ENCODE measurements at places on chromosomes 2 and 18. TPM values are rescaled to one million over a fixed set of nuclear protein-coding genes. Genes with fewer than 3 reads are reported as not detected.

DNA sequence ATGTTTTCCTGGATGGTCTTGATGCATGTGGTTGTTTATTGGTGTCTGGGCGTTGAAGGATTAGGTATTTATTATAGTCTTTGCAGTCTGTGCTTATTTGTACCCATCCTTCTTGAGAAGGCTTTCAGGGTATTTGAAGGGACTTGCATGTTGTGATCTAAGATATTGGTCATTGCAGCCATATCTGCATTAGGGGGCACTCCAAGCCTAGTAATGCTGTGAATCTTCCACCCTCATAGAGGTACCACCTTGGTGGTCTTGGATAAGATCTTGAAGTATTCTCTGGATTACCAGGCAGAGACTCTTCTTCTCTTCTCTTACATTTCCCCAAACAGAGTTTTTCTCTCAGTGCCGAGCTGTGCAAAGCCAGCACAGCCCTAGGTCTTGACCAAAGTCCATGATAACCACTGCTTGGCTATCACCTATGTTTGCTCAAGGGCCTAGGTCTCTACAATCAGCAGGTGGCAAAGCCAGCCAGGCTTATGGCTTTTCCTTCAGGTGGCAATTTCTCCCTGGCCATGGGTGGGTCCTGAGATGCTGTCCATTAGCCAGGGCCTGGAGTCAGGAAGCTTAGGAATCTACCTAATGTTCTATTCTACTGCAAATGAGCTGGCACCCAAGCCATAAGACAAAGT lies 15.4 kb upstream of the PPP1R1C start:
- no peak for DNase-seq

DNA sequence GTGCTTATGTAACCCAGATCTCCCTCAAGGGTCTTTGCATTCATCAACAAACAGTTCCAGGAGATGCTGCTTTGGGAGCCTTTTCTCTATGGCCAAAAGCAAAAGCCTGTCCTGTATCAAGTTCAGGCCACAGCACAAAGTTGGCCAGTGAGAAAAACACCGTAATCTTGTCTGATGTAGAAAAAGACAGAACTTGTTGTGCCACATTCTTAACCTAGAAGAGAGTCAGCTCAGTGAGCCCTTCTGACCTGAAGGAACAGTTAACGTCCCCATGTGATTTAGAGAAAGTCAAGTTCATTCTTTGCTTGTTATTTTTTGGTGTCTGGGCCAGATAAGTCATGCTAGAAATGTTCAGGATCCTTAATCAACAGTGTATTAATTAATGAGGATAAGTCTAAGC lies 7.8 kb upstream of the CNDP1 start:
- no peak for DNase-seq

DNA sequence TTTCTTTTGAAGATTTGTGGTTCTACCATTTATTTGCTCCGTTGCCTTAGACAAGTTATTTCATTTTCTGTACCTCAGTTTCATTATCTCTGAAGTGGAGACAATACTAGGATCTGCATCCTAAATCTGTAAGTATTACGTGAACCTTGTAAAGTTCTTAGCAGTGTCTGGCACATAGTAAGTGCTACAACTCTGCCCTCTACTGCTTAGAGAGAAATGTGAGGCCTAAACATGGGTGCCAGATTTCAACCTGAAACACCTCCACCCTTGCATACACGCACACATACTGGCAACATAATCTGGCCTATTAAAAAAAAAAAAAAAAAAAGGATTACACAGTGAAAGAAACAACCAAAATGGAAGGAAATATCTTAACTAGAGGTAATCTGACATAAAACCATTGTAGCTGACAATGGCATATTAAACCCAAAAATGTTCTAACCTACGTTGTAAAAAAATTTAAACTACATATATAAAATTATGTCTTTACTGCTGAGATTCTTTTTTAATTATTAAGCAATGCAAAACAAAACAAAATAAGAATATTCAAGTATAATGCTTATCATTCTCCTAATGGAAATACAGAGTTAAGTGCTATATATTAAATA lies 132.6 kb downstream of the MAP2 start:
- DNase-seq = no peak

The DTNA gene
- not detected for total RNA-seq

The MSTN gene
- not detected for total RNA-seq
